Stimulated activated CD8-positive, alpha-beta memory T cell treated with anti-CD3 and anti-CD28 coated beads, Interleukin-7, amount 100 ng/mL, for 48 hours (primary cell): ENCODE measurements at places on chromosomes 11 and 22.
A peak's percentile ranks its signal among the peaks of the same experiment; 100 is the strongest.

GRCh38 chr11:61153593-61154095, 7.6 kb downstream of the VPS37C start:
- no peak for DNase-seq

- no peak for DNase-seq
Observed at GRCh38 chr22:24066260-24066659, 55.2 kb downstream of the CABIN1 start.

DNA sequence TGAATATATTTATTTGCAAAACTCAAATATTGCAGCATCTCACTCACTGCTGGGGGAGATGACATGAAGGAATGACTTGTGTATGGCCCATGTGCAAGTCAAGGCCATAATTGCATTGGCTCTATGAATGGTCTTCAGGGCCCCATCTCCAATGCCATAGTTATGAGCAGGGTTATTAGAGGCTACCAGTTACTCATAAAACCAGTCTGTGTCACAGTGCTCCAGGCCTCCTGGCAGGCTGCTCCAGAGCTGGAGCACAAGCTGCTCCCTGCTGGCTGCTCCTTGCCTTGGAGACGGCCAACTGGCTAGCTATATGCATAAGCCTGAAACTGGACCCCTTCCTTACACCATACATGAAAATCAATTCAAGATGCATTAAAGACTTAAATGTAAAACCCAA, 145.7 kb downstream of the TRPC6 start:
- no peak for DNase-seq

DNA sequence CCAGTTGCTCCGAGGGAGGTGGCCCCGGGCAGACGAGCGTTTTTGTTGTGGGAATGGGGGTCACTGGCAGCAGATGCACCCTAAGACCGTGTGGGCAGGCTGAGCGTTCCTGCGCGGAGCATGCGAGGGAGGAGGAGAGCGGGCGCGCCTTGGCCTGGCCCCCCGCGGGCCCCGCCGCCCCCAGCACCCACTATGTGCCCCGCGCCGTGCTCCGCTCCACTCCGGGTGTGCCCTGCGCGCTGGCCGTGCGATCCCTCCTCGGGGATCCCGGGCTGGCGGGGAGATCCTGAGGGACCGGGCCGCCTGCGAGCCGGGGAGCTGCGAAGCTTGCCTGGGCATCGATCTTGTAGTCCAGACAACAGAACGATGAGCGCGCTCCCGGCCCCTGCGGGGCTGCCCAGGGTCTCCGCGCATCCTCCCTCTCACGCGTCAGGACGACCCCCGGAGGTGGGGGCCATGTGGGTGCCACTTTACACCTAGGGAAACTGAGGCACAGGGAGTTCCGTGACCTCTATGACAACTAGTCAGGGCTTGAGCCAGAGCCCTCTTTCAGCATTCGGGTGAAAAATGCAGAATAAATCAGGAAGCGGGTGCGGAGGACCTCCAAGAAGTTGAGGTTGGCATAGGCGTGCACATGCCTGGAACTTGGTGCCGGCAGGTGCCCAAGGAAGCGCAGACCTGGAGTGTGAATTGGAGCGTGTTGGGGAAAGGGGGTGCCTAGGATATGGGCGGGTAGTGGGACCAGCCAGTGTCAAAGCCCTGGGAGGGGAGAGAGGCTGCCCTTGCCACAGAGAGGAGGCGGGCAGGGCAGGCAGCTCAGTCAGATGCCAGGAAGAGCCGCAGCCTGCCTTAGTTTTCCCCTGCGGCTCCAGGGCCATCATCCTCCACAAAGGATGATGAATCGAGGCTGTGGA, 1.3 kb upstream of the KMT5B start:
- DNase-seq, result no peak

GRCh38 chr11:26858098-26858497, 135.8 kb upstream of the FIBIN start:
- DNase-seq, result no peak

DNA sequence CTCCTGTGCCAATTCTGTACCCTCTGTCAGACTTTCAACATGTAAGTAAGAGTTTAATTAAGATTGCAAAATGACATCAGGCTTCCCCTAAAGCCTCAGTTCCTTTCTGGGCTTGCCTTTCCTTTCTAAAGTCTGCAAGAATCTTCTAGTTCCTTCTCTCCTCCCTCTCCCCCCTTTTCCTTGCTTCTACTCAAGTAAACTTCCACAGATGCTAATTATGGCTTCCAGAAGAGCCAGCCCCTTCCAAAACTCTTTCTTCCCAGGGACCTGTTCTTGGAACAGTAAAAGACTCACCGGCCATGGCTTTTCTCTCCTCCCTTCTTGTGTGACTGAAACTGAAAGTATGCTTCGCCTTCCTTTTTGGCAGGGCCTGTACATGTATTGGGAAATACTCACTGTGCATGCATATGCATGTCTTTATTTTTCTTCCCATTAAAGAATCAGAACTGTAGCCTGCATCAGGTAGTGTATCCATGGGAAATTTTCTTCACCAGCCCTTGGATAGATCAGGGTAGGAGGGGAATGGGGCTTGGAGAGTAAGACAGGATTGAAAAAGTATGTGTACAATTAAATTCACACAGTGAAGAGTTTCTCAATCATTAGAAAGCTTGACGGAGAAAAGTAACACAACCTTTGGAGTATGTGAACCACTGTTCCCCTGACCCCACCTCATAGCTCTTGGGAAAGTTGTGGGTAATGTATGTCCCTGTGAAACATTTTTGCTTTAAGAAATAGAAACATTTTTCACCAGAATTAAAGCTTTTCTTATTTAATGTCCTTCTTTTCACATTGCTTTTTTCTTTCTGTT, at the start of gene CASP1:
Gene CASP1 (minus strand): TSS at position 332 of the 808 bp plus-strand sequence. CDS start 31 bp downstream, at position 301.
- DNase-seq, result peak; percentile 12

DNA sequence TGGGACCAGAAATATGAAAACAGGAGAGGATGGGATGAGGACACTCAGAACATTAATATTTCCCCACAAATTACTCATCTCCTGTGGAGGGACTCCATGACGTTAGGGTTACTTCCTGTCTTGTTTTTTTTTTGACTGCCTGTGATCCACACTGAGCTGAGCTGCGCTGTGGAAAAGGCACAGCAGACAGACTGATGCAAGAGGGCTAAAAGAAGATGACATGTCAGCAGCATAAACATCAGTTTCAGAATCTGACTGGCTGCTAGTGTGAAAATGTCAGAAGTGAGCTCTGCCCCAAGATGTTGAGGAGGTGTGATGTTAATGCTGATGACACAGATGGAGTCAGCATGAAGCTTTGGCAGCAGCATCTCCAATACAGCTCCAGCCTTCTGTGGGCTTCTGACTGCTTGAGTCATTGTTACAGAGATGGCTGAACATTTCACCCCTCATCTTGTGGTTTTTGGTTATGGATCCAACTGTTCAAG, 286.8 kb downstream of the BLID start:
- DNase-seq, result no peak

DNA sequence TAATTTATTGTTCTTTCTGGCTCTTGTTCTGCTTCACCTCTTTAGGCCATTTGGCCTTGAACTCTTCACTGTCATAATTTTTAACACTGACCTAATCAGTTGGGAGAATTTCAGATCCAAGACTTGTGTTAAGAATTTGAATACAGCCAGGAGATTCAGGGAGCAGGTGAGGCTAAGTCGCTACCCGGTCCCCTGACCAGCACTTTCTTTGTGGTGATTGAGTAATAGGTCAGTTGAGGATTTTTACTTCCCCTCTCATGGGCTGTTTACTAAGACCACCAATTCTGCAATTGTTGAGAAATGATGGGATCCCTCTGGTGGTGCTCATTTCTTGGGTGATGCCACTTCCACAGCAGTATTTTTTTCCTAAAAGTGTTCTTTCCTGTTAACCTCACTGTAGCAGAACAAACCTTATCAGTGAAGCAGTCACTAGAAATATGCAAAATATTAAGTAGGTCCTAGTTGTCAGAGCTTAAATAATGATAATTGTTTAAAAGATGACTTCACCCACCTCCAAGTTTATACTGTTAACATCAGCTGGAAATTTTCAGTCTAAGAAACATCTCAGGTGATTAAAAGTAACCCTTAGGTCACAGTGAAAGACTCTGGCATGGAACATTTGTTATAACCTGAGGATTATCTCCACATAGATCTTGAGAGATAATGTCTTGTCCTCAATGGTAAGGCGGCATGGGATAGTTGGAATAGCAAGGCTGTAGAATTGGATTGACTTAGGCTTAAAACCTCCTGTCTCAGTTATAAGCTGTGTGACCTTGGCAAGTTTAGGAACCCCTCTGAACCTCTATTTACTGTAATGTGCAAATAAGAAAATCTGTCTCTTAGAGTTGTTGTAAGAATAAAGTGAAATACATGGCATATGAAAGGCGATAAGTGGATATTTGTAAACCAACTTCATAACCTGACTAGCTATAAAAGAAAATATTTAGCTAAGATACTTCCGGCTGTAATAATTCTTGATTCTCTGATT, 41.3 kb downstream of the POLD3 start:
- no peak for DNase-seq

DNA sequence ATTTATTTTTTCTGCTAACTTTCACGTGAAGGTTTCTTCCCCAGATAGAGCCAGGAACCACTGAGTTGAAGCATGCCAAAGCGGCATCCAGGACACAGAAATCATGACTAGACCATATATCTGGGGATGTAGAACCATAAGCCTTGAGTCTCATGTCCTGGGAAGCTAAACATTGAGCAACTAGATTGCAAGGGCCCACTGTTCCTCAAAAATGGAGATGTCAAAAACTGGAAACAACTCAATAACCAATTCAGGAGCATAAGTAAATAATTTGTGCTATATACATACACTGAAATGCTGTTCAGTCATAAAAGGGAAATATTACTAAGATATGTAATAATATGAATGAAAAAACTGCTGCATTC, 29.0 kb upstream of the CARD16 start:
- no peak for DNase-seq

GRCh38 chr11:120354068-120354467, 17.9 kb downstream of the ARHGEF12 start:
- no peak for DNase-seq

- DNase-seq, result no peak
Observed at GRCh38 chr11:34351051-34351450, 6.8 kb downstream of the ABTB2 start.

DNA sequence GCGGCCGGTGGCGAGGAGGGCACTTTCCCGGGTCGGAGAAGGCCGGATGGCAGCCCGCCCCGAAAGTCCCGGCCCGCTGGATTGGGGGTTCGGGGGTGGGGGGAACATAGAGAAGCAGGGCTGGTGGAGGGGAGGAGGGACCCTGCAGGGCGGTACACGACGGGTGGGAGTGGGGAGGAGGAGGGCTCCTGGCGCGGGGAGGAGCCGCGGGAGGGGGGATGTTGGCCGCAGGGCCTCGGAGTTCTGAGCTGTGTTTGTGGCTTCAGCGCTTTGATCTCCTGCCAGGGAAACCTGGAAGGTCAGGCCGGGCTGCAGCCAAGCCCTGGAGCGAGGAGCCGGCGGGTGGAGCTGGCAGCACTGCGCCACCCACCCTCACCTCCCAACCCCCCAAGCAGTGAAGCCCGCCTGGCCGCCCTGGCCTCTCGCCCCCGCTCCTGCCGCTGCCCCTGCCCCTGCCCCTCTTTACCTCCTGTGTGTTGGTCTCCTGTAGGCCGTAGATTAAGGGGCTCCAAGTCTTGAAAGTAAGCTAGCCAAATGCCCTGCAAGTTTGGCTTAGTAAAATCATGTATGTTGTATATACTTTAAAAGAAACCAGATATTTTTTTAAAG, 30.9 kb downstream of the C22orf31 start:
- no peak for DNase-seq

- DNase-seq, result no peak
Observed at GRCh38 chr22:42313804-42314581, 43.5 kb upstream of the TCF20 start.

GRCh38 chr11:16613262-16613511, 125.3 kb upstream of the C11orf58 start:
- DNase-seq, result no peak

DNA sequence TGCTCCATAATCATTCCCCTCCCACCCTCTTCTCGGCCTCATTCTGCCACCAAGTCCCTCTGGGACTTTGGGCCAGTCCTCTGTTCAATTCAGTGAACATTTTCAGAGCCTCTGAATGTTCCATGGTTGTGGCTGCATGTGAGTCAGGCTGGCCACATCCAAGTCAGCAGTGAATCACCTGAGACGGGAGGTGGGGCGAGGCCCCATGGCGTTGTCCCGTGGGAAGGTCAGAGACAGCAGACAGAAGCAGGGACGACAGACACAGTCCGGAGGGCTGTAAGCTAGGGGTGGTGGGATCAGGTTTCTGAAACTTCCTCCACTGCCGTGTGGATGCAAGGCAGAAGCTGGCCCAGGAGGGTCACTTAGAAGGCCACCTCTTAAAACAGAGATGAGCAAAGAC, 324.8 kb downstream of the MN1 start:
- no peak for DNase-seq

DNA sequence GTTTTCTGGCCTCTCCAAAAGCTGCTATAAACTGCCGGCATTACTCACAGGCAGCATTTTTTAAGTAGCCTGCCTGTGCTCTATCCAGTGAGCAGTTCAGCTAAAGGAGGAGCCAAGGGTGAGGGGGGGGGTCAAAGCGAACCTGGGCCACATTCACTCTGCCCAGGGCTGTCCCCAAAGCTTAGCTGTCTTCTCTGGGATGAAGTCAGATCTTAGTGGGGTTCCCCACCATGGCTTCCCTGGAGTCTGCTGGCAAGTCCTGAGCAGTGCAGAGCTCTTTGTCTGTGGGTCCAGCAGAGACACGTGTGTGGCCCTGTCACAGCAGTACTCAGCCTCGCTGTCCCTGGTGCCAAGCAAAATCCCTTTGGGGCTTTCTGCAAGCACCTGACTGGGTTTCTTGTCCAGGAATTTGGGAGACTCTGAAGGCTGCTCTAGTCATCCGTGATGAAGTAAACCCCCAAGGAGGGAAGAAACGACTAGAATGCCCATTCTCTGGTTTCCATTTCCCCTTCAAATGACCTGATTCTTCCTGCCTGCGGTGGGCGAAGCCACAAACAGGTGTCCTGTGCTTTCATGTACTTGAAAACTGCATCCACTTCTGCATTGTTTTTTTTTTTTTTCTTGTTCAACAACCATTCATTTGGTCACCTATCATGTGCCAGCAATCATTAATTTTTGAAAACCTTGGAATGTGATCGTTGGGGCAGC, 2.6 kb downstream of the KCNJ5 start:
- DNase-seq, result no peak

- DNase-seq, result no peak
Observed at GRCh38 chr22:22785316-22786065, 102.1 kb upstream of the IGLL5 start.

GRCh38 chr11:46299451-46299961, 22.0 kb downstream of the CREB3L1 start:
- no peak for DNase-seq

- no peak for DNase-seq
Observed at GRCh38 chr11:102157219-102157618, 47.0 kb downstream of the YAP1 start.

DNA sequence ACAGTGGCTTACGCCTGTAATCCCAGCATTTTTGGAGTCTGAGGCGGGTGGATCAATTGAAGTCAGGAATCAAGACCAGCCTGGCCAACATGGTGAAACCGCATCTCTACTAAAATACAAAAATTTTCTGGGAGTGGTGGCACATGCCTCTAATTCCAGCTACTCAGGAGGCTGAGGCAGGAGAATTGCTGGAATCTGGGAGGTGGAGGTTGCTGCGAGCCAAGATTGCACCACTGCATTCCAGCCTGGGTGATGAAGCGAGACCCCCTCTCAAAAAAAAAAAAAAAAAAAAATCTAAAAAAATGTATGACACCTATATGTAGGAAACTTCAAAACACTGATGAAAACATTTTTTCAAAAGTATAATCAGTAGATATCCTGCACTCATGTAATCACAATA, 242.7 kb upstream of the CHORDC1 start:
- no peak for DNase-seq
